ENCODE measurements at places on chromosomes 3 and 15. TPM values are rescaled to one million over a fixed set of nuclear protein-coding genes. Genes with fewer than 3 reads are reported as not detected.

IL16 gene
- polyA plus RNA-seq: 1.8 TPM

CIDEC gene
- 748 TPM for polyA plus RNA-seq

LSAMP gene
- 2.9 TPM for polyA plus RNA-seq

NDN gene
- 69.2 TPM for polyA plus RNA-seq

GOLGA8G gene
- polyA plus RNA-seq: not detected

ITGB5 gene
- 15.1 TPM for polyA plus RNA-seq

ADAMTS17 gene
- 3.1 TPM for polyA plus RNA-seq

OCA2 gene
- polyA plus RNA-seq: 0.07 TPM

BMF gene
- polyA plus RNA-seq: 19.2 TPM

UBAP1L gene
- 4.9 TPM for polyA plus RNA-seq

GHSR gene
- polyA plus RNA-seq: not detected

PLAAT1 gene
- polyA plus RNA-seq: 0.81 TPM

FBXL2 gene
- polyA plus RNA-seq: not detected

VWA5B2 gene
- polyA plus RNA-seq: 15.3 TPM

SPRED1 gene
- 30.1 TPM for polyA plus RNA-seq

NR1I2 gene
- polyA plus RNA-seq: 85.7 TPM

TNK2 gene
- polyA plus RNA-seq: 17.8 TPM

ACAD9 gene
- 17.3 TPM for polyA plus RNA-seq

Measured in small intestine (tissue), 16 donors.